Progenitor cell of endocrine pancreas (in vitro differentiated cells): ENCODE measurements at places on chromosomes 2 and 18.

DNA sequence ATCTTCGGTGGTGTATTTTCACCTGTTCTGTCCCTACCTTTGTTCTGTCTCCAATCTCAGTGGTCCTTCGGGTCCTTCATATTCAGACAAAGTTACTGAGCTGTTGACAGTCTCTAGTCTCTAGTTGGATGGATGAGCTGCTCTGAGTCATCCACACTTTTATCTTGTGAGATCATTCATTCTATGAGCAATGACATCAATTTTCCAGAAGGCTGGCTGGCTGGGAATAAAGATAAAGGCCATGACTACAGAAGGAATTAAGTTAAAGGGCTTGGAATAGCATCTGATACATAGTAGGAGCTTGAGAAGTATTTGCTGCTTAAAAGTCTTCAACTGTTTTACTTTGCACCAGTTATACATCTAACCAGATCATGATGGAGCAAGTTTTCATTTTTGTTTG, 43.1 kb upstream of the SLC39A10 start:
- peak overlapping the region; percentile 65 for H3K4me3 ChIP-seq
- H3K4me1 ChIP-seq: peaks cover 32% of the 10 kb centered on the region
- DNase-seq: no peak
- no peaks in the 10 kb centered on the region for H3K27me3 ChIP-seq

DNA sequence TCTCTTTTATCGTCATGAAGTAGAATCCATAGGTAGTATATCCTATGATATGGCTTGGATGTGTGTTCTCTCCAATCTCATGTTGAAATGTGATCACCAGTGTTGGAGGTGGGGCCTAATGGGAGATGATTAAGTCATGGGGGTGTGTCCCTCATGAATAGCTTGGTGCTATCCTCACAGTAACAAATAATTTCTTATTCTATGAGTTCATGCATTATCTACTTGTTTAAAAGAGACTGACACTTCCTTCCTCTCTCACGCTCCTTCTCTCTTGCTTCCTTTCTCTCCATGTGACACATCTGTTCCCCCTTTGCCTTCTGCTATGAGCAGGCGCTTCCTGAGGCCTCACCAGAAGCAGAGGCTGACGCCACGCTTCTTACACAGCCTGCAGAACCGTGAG, 165.6 kb downstream of the MREG start:
- H3K27ac ChIP-seq: no peak overlapping the region
- H3K27me3 ChIP-seq: no peaks in the 10 kb centered on the region
- DNase-seq: no peak
- H3K36me3 ChIP-seq: no peaks in the 10 kb centered on the region
- peaks cover 8% of the 10 kb centered on the region for H3K4me1 ChIP-seq

DNA sequence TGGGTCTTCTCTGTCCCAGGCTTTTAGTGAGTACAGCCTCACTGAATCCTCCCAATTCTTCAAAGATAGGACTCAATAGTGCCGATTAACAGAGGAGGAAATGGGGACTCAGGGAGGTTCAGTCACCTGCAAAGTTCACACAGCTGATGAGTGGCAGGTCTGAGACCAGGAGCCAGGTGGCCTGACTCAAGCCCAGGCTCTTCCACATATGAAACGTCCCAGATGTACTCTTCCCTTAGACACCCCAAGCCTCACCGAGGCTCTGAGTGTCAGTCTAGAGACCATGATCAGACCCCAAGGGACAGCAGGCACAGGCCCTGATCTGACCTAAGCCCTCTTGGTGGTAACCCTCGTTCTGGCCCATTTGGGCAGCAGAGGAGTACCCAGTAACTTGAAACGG, 115.2 kb downstream of the INHBB start:
- no peak for DNase-seq
- H3K27ac ChIP-seq: no peak overlapping the region
- peaks cover 32% of the 10 kb centered on the region for H3K27me3 ChIP-seq
- H3K4me3 ChIP-seq: no peak overlapping the region
- no peaks in the 10 kb centered on the region for H3K36me3 ChIP-seq
- peaks cover 5% of the 10 kb centered on the region for H3K4me1 ChIP-seq

- peaks cover 6% of the 10 kb centered on the region for H3K27me3 ChIP-seq
- no peak overlapping the region for H3K27ac ChIP-seq
- H3K4me1 ChIP-seq: no peaks in the 10 kb centered on the region
Measured at GRCh38 chr2:69703189-69703588, 38.7 kb upstream of the ANXA4 start.

- DNase-seq: no peak
- no peaks in the 10 kb centered on the region for H3K27me3 ChIP-seq
- H3K4me1 ChIP-seq: peaks cover 8% of the 10 kb centered on the region
- no peak overlapping the region for H3K27ac ChIP-seq
Measured at GRCh38 chr2:29449499-29449898, 334.3 kb downstream of the CLIP4 start.
